Iris pigment epithelial cell (primary cell): ENCODE measurements at places on chromosomes 1 and 21.
A peak's percentile ranks its signal among the peaks of the same experiment; 100 is the strongest.

GRCh38 chr1:216075339-216075738 is 347.9 kb downstream of the USH2A start:
- no peak for DNase-seq

DNA sequence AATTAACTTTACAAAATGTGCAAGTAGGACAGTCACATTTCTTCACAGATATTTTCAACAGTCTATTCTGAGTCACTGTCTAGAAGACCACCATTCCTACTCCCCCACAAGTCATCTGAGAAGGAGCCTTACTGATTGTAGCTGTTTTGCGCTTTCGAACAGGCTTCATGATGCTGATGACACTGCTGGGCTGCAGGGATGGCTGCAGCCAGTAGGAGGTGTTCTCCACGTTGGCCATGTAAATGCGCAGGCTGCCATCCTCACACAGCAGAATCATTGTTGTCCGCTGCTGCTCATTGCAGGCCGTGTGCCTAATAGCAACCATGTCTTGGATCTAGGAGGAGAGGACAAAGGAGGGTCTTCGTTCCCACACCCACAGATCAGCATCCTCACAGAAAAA is 56.9 kb downstream of the UBR4 start:
- DNase-seq, result no peak

- peak; percentile 22 for DNase-seq
Measured at GRCh38 chr1:44275991-44276405, 62.7 kb downstream of the DMAP1 start.

DNA sequence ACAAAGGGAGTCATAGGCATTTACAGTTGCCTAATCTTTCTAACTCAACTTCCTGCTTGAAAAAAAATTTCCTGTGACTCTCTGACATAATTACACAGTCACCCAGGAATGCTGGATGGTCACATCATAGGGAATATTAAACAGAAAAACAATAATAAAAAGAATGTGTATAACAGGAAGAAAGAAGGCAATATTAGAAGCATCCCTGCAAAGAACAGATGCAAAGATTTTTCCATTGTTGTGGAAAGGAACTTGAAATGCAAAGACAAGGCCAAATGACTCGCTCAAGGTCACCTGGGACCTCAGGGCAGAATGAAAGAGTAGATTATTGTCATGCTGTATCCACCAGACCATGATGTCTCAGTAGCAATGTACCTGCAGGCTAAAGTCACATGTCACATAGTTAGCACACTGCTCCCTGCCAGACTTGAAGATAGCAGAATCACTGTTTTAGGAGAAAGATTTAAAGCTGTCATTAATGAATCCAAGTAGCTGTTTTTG is 184.3 kb downstream of the CYYR1 start:
- DNase-seq, result peak; percentile 75

- no peak for DNase-seq
Measured at GRCh38 chr1:27522432-27523336, 32.7 kb upstream of the WASF2 start.

DNA sequence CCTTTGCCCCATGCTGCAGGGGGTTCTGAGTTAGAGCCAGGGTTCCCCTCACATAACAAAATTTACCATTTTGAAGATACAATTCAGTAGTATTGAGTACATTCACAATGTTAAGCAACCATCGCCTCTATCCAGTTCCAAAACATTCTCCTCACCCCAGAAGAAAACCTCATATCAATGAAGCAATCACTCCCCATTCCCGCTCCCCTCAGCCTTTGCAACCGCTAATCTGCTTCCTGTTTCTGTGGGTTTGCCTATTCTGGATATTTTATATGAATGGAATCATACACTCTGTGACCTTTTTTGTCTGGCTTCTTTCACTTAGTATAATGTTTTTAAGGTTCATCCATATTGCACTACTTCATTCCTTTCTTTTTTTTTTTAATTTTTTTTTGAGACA is 32.9 kb downstream of the SERINC2 start:
- DNase-seq, result no peak

- DNase-seq, result no peak
Measured at GRCh38 chr1:34900775-34901502, 28.5 kb downstream of the DLGAP3 start.

- no peak for DNase-seq
Measured at GRCh38 chr1:152786077-152786476, at the start of gene LCE1E. Gene LCE1E (plus strand): TSS chr1:152786257. CDS start chr1:152787300, 1,043 bp downstream.

GRCh38 chr21:21921410-21922232 is 923.4 kb downstream of the NCAM2 start:
- peak; percentile 17 for DNase-seq

GRCh38 chr1:67053535-67053784 is 488 bp downstream of the SLC35D1 start:
- DNase-seq, result peak; percentile 63

DNA sequence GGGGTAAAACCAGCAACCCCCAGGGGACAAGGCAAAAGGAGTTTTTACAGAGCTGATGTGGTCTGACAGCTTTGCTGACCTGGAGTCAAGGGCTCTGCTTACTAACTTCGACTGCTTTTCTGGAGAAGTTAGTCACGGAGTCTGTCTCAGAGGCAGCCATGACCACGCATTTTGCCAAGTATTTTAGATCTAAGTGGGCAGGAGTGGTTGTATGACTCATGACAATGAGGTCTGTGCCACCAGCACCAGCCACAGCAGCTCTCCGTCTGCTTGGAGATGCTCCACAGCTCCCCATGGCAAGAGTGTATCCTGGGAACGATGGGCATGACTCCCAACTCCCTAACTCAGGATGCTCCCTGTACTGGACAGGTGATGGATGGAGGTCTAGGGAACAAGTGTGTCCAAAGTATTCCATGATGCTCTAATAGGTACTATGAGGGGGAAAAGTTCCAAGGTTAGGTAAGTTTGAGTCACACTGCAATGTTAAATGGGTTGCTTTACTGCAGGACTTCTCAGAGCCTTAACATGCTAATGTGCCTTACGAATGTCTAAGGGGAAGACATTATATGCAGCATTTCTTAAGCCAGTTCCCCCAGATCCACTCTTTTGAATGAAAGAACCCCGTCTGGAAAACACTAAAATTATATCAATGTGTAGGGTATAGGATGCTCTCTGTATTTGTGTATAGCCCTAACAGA is 359.0 kb downstream of the HHAT start:
- DNase-seq, result peak; percentile 1

DNA sequence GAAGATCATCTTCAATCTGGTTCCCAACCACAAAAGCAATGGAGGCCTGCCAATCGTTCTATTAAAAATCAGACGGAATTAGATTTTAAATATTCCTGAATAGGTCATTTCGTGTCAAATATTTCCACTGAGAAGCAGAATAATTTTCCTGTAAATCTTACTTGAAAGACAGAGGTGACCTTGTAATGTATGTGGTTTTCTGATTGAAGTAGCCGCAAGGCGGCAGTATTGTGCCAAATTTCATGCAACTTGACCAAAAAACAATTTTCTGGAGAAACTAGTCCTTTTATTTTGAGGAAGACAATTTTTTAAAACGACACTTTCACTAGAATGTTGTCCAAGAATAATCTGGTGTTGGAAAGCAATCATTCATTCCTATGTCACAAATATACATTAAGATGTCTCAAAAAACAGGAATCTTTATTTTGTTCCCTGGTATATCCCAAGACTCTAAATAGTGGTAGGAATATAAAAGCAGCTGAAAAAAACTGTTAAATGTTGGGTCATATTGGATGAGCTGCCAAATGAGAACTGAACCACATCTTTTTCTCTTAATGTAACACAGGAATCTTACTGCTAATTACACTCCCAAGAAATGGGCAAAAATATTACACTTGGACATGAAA is 33.6 kb downstream of the SPAG17 start:
- peak; percentile 64 for DNase-seq

GRCh38 chr21:28669321-28669720 is 323.4 kb downstream of the LTN1 start:
- DNase-seq, result no peak

- DNase-seq, result no peak
Measured at GRCh38 chr1:100090471-100090870, 42.3 kb downstream of the SASS6 start.

DNA sequence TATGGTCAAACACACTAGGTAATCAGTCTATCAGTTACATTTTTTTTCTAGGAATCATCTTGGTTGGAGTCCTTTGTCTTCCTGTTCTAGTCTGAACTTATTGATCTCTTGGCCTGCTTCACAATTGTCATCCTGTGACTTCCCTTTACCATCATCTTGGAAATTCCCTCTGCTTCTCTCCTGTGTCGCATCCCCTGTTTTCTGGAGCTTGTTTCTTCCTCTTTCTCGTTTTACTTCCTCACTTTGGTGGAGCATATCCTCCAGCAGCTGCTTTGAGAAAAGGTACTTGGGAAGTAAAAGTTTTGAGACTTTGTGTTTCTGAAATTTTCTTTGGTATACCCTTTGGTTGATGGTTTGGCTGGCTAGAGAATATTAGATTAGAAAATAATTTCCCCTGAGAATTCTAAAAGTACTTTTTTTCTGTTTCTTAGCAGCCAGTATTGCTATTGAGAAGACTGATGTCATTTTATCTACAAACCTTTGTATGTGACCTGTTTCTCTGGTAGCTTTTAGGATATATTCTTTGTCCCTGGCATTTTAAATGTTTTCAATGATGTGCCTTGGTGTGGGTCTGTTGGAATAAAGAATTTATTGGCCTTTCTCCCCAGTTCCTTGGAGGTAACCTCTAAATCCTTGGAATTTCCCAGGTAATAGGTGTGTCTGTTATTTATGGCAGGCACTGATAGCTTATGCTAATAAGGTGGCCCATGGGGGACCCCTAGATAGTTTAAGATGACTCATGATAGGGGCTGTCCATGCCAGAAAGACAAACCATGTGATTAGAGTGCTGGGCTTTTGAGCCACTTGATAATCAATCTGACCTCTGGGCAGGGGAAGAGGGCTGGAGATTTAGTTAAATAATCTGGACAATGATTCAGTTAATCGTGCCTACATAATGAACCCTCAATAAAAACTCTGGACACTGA is 6.1 kb upstream of the MYCL start:
- DNase-seq, result no peak

DNA sequence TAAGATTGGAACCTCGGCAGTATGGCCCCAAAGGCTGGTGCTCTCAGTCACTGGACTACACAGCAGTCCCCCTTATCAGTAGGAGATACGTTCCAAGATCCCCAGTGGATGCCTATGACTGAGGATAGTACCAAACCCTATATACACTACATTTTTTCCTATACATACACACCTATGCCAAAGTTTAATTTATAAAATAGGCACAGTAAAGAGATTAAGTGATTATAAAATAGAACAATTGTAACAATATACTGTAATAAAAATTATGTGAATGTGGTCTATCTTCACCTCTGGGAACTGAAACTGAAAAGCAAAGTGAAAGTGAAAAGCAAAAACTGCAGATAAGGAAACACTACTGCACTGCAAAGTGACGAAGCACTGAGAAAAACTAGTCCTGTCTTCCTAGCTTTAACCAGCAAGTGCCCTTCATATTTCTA is 96.8 kb downstream of the INTS7 start:
- DNase-seq, result no peak

GRCh38 chr1:207418351-207418750 is 35.8 kb upstream of the CR2 start:
- no peak for DNase-seq

DNA sequence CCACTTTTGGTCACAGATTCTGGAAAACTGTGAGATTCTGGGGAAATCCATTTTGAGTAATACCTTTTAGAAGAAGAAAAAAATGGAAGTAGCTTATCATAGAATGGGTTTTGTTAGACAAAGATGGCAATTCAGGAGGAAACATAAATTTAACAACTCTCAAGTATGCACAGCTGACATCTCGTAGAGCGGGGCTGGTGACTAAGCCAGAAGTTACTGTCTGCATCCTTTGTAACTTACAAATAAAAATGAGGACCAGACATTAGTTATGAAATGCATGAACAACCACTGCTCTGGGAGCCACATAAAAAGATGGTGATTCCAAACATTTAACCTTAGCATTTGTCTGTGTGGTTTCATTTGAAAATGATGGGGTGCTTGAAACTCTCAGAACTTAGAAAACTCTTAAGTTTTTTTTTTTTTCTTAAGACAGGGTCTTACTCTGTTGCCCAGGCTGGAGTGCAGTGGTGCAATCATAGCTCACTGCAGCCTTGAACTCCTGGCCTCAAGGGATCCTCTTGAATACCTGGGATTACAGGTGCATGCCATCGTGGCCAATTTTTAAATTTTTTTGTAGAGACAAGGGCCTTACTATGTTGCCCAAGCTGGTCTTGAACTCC is 49.2 kb upstream of the ATP5PO start:
- peak; percentile 16 for DNase-seq

DNA sequence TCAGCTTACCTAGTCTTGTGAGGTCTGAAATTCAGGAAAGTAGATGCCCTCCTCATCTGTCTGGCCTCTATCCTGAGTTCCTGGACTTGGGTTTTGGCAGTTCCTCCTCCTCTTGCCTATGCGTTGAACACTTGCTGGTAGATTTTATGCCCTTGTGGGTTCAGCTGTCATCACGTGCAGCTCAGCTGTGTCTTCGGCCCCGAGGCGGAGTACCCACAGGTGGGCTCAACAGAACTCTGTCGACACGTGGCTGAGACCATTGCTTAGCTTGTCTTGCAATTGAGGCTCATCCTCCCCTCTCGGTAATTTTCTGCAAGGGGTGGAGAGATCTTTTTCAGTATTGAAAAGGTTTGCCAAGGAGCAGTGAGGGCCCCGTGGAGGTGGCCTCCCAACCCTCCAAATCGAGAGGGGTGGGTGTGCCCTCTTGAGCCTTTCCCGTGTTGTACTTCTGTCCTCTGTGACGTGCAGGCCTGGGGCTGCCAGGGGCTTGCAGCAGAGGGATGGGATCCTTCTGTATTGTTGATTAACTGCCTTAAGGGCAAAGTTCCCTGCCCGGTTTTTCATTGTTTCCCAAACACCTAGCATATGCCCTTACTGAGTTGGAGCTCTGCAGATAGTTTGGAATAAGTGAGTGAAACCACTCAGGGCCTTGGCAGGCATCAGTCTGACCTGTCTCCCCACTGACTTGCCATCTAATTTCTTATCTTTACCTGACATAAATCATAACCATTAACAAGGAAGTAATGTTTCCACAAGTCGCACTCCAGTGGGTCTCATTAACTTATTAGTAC is 2.9 kb downstream of the CENPS start:
- DNase-seq, result no peak

DNA sequence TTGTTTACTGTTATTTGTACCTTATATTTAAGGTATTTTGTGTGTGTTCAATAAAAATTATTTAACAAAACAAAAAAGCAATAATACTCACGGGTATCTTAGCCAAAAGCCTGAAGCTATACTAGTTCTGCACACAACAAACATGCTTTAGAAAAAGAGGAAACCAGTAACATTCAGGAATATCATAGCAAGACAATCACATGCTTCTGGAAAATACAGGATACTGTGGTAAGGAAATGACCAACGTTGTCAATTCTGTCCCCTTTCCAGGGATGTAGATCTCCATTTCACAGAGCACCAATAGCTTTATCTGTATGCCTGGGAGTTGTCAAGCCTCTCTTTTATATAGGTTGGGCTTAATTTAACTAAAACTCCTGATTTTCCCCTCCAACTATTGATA is 288.4 kb downstream of the SMYD3 start:
- DNase-seq, result no peak

- peak; percentile 67 for DNase-seq
Measured at GRCh38 chr21:44949779-44950198, 10.0 kb downstream of the SLX9 start.

DNA sequence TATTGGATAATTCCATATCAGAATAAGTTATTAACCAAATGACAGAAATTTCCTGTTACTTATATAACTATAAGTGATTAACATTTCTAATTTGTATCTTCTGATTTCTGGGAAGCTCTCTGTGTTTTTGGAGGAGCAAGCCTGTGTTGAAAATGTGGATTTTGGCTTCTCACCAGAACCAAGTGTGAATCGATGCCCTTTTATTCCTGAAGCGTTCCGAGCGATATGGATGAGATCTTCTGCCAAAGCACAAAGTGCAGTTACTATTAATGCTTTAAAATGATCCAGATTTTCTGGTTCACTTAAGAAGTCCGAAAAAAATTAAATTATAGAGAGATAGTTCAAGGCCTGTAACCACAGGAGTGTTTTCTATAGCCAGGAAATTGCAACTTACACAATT is 22.8 kb downstream of the ALG14 start:
- no peak for DNase-seq
